ENCODE measurements at places on chromosomes 7 and 10.

GRCh38 chr7:32298408-32299132 lies 191.6 kb downstream of the LSM5 start:
- no peak for DNase-seq

DNA sequence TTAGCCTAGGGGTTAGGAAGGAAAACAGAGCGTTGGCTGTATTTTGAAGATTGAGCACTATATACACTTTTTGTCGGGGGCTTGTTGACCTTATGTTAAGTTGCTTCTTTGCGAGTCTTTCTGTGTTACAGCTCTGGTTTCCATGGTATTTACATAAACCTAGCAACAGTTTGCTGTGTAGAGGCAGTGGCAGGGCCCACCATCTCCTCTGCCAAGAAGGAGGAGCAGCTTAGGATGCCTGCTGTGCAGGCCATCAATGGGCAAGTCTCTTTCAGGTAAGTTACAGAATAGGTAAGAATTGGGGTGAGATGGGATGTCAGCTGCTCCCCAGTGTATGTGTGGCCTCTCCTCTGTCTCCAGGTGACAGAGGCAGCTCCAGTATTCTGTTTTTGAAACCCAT lies 485.5 kb downstream of the LRMDA start:
- DNase-seq, result no peak

- DNase-seq, result no peak
Measured at GRCh38 chr10:12748186-12748585, 253.3 kb downstream of the CCDC3 start.

DNA sequence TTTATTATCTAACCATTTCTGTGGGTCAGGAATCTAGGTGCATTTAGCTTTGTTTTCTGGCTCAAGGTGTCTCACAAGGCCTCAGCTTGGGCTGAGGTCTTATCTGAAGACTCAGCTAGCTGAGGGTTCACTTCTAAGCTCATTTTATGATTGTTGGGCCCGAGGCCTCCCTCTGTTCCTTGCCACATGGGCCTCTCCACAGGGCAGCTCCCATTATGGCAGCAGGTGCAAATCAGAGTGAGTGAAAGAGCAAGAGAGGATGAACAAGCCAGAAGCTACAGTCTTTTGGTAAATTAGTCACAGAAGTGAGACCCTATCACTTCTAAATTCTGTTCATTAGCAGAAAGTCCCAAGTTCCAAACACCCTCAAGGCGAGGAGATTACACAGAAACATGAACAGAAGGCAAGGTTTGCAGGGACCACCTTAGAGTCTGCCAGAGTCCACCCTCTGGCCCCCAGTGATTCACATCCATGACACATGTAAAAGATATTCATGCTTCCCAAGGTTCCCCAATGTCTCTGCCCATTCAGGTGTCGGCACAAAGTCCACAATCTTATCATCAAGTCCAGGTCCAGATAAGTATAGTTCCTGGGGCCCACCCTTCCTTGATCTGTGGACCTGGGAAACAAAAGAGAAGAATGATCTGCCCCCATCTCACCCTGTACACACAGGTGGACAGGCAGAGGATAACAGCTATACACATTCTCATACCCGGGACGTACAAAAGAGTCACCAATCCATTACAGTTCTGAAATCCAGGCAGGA lies 23.7 kb downstream of the FIGNL1 start:
- DNase-seq, result no peak

DNA sequence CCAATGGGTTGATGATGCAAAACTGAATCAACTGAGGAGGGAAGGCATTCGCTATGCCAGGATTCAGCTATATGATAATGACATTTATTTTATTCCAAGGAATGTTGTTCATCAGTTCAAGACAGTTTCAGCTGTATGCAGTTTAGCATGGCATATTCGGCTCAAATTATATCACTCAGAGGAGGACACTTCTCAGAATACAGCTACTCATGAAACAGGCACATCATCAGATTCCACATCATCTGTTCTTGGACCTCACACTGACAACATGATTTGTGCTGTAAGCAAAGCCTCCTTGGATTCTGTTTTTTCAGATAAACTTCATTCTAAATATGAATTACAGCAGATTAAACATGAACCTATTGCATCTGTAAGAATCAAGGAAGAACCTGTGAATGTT lies 19.7 kb downstream of the TMEM60 start:
- no peak for DNase-seq

GRCh38 chr7:67917437-67917755 lies 920.8 kb downstream of the TYW1 start:
- DNase-seq, result no peak

DNA sequence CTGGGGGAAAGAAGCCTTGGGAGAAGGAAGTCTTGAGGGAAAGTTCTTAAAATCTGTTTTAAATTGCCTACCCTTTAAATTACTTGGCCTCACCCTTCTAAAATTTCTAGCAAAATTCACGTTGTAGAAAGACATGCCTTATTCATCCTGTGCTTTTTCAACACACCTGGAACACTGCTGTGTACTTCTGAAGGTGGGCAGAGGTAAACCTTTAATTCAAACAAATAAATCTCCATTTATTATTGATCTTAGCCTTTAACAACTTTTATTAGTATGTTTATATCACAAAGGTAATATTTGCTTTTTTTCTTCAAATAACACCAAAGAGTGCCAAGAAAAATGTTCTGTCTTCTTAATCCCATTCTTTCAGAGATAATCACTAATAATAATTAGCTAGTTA lies 30.7 kb downstream of the DNAJB9 start:
- DNase-seq, result no peak

- DNase-seq, result no peak
Measured at GRCh38 chr10:100020886-100021253, 11.1 kb upstream of the DNMBP start.

DNA sequence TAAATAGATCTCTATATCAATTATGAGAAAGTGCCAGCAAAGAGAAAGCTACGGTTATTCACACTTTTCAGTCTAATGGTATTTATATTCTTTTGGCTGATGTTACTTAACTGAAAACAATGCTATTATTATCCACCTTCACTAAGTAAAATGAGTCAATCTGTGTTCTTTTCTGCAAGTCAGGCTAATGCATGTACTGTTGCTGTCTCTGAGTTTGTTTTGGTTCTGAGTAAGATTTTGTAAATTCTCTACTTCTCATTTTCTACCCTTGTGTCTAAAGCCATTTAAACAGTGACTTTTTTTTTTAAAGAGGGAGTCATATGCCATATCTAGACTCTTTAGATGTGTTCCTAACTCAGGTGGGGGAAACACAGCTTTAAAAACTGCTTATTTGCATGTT lies 7.5 kb downstream of the VWC2 start:
- DNase-seq, result no peak

- DNase-seq, result no peak
Measured at GRCh38 chr7:27221201-27221797, 21.3 kb upstream of the EVX1 start.

- no peak for DNase-seq
Measured at GRCh38 chr7:142787783-142788182, 17.0 kb downstream of the PRSS2 start.

GRCh38 chr10:75935240-75935639 lies 503.8 kb downstream of the LRMDA start:
- DNase-seq, result no peak

DNA sequence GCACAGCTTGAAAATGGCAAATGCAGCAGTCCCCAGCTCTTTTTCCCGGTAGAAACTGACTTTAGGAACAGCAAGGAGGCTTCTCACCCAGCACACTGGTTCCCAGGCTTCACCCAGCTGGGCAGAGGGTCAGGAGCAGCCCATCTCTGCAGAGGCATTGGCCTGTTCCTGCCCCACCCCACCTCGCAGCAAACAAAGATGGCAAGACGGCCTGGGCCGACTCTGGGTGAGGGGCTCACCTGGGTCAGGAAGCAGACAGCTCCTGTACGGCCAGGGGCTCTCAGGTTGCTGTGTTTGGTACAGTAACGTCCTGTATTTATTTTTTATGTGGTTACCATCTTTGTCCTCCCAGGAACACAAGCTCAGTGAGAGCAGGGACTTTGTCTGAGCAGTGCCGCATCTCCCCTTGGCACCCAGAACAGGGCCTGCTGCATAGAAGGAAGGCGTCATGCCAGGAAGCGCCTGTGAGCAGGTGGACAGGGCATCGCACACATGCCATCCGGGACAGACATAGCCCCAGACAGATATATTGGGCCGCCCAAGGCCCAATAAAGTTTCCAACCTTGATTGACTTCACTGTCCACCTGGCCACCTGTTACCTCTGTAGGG lies 585.0 kb upstream of the FOXK1 start:
- no peak for DNase-seq

DNA sequence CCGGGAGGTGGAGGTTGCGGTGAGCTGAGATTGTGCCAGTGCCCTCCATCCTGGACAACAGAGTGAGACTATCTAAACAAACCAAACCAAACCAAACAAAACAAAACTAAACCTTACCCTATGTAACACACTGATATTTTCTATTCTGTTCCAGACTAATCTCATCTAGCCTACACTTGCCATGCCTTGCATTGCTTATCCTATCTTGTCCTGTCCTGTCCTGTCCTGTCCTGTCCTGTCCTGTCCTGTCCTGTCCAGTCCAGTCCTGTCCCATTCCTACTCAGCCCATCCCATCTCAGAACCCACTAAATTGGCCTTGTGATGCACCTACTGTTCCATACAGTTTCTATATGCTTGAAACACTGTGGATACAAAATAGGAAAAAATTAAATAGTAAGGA lies 64.7 kb upstream of the HDAC9 start:
- no peak for DNase-seq

DNA sequence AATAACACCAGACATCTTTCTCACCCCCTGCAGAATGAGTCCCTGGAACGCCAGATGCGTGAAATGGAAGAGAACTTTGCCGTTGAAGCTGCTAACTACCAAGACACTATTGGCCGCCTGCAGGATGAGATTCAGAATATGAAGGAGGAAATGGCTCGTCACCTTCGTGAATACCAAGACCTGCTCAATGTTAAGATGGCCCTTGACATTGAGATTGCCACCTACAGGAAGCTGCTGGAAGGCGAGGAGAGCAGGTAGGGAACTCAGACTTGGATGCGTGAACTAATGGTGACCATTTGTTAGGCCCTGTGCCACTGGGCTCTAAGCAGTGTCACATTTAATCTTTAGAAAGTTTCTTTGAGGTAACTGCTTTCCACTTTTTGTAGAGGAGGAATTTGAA lies 7.1 kb downstream of the VIM start:
- no peak for DNase-seq

DNA sequence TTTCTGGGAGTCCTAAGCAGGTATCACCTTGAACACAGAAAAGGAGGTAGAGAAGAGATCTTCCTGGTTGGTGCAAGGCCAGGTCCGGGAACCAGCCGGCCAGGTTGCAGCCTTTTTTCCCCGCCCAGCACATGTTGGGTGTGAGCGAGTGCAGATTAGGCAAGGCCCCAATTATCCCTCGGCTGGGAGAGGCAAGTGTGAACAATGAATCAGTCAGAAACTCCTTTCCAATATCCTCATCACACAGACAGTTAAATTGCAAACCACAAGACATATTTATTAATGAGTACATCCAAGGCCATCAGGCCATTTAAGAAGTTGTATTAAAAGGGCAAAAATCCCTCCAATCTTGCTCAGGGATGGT lies 115.0 kb upstream of the AFAP1L2 start:
- no peak for DNase-seq

DNA sequence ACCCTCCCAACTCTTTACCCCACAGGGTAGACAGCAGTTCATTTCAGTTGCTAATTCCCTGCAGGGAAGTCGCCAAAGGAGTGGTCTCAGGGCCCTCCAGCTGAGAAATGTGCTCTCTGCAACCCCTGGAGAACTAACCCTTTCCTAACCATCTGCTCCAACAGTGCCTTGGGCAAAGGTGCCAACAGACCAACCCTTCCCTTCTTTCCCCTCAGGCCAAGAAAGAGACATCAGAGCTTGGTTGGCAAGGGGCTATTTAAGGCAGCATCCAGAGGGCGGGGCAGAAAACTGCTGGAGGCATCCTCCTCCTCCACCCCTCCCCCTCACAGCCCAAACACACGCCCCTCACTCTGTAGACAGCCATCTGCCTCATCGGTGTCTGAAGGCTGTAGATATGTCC lies 1.7 kb downstream of the SORBS1 start:
- DNase-seq, result no peak

- DNase-seq, result no peak
Measured at GRCh38 chr7:106015381-106016218, 52.5 kb downstream of the CDHR3 start.

- DNase-seq, result no peak
Measured at GRCh38 chr7:40570223-40570622, 435.4 kb downstream of the SUGCT start.

GRCh38 chr7:89623018-89623672 lies 531.1 kb upstream of the STEAP1 start:
- no peak for DNase-seq

- no peak for DNase-seq
Measured at GRCh38 chr7:52592698-52593097, 442.7 kb upstream of the POM121L12 start.

- no peak for DNase-seq
Measured at GRCh38 chr7:50695026-50695425, 87.7 kb downstream of the GRB10 start.

DNA sequence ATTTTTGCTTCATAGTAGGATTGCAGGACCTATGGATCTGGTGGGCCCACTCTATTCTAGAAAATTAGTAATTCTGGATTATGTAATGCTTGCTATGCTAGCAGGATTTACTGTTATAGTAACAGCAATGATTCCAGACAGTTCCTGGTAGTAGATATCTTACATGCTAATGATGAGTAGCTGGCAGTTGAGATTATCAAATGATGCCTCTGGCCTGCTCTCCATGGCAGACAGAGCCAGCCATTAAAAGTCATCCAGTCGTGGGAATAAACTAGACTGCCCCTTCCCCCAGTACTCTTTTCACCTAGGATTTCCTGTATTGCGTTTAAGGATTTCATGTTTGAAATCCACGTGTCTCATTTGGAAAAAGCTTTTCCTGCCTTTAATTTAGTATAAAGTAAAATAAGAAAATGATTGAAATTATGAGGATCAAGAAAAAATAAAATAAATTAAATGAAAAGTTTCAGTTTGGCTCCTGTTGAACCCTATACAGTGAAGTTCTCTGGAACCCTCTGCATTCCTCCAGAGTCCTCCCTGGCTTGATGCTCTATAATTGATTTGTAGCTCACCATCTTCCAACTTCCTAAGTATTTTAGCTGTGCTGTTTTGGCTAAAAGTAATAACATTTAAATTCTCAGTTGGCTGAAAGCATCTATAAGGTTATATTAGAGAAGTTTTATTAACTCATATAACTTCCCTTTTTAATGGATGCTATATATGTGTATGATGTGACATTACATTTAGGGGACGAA lies 14.6 kb downstream of the UMAD1 start:
- no peak for DNase-seq
